Stimulated activated CD4-positive, alpha-beta T cell treated with anti-CD3 and anti-CD28 coated beads, Interleukin-1b, Interleukin-23, amount 100 ng/mL, for 48 hours (primary cell): ENCODE measurements at places on chromosomes 1 and 21.
A peak's percentile ranks its signal among the peaks of the same experiment; 100 is the strongest.

DNA sequence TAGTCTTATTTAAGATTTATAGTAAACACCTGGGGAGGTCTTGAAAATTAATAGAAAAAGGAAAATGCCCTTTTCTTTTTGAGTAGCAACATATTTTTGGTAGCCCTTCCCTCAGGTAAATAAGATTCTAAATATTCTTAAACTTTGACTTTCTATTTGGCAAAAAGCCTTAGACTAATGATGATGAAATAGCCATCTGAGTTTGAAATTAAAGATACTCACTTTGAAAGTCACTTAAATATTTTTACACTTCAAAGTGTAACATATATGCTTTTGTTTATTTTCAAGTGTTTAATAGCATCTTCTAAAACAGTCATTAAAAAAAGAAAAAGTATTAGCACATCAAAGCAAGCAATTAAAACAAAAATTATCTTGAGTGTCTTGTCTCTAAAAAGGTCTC lies 135.1 kb downstream of the NEK7 start:
- no peak for DNase-seq

- DNase-seq: no peak
Observed at GRCh38 chr21:35150562-35151226, 101.6 kb upstream of the RUNX1 start.

GRCh38 chr1:11028018-11028417 lies 15.6 kb downstream of the TARDBP start:
- DNase-seq: no peak

GRCh38 chr1:65264197-65264929 lies 45.0 kb upstream of the DNAJC6 start:
- DNase-seq: peak; percentile 7

- DNase-seq: no peak
Observed at GRCh38 chr1:222189218-222189617, 358.7 kb downstream of the HHIPL2 start.

GRCh38 chr21:37210130-37210529 lies 57.0 kb downstream of the VPS26C start:
- DNase-seq: no peak

DNA sequence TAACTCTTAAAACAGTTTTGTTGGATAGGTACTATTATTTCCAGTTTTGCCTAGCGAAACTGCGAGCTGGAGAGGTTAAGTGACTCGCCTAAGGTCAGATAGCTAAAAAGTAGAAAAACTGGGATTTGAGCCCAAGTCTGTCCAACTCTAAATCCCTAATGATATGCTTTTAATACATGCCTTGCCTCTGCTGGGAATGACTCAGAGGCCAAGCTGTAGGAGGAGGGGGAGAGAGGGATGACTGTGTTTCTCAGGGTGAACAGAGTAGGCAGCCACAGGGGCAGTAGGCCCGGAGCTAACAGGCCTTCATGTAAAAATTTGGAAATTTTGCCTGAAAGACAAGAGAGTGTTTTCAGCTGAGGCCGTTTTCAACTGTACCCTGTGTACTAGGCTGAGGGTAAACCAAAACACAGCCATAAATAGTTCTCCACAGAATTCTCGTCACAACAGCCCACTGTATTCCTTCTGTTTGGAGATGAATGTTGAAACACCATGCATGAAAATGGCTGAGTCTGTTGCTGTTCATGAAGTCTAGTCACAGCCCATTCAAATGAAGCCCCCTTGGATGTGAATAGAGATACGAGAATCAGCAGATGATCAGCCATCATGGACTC lies 107.5 kb upstream of the HOOK1 start:
- no peak for DNase-seq

DNA sequence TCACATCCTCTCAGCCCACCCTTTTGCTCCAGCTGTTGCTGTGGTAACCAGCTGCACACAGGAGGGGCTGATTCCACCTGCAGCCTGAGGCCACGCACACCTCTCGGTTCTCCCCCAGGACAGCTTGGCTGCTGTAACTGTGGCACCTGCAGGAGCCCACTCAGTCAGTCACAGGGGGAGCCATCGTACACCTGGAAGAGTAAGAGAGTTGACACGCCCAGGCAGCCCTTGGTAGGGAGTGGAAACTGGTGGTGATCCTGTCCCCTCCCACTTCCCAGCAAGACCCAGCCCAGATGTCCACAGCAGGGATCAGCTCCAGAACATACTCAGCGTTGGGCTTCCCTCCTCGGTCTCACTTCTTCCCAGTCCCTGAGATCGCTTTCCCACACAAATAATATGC lies 32.2 kb upstream of the BACE2 start:
- no peak for DNase-seq

- peak; percentile 23 for DNase-seq
Observed at GRCh38 chr1:15696956-15697521, 12.9 kb downstream of the PLEKHM2 start.

DNA sequence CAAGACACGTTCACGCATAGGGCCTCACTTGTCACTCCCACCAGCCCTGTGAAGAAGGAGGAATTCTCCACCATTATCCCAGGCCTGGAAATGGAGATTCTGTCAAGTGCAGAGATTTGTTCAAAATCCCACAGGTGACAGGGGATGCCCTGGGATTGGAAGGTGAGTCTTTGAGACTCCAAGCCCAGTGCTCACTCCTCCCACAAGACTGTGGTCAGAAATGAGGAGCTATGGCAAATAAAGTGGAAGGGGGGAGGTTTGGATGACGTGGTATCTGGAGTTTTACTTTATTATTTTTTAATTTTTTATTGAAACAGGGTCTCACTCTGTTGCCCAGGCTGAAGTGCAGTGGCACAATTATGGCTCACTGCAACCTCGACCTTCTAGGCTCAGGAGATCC lies 12.8 kb upstream of the FOXO6 start:
- DNase-seq: no peak

- DNase-seq: no peak
Observed at GRCh38 chr1:67208217-67208616, 42.0 kb downstream of the IL23R start.

DNA sequence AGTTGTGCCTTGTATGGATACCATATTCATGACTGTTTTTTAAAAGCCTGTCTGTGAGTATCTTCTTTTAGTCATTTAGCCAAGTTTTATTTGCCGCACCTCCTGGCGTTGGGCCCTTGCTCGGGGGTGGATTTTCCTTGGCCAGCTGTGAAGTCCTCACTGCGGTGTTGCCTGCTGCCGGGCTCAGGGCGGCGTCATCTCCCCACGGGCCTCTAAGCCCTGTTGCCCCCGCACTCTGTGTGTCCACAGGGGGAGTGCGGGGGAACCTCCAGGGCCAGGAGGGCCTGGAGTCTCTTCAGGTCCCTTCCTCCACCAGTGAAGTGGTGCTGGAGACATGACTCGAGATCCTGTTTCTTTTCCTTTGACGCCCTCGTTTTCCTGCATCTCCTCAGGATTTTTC lies 65.8 kb upstream of the DIP2A start:
- no peak for DNase-seq

DNA sequence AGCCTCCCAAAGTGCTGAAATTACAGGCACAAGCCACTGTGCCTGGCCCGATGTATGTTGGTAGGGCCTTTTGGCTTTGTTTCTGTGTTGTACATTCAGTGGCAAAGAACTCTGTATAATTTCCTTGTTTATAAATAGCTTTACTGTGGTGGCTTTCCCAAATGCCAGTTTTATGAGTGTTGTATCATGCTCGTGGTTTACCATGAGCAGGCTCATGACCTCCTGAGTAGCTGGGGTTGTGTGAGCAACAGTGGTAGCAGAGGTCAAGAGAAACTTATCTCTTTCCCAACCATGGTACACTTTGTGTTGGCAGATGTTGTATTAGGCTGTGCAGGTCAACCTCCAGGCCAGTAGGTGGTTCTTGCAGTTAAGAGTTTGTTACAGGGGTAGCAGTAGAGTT lies 420.4 kb upstream of the BEND5 start:
- DNase-seq: no peak

DNA sequence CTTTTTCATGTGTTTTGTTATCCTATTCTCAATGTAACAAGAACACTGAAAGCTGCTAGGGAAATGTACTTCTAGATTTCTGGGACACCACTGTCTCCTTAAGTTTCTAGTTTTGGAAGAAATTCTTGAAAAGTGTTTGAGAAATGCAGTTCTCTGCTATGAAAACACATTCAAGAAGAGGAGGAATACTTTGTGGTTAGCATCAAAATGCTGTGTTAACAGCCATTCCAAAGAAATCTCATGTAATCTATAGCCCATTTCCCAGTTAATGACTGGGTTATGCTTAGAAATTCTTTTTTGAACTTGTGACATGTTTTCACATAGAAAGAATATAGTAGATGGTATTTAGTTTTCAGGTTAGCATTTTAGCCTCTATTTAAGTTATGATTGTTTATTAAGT lies 6.0 kb downstream of the RAVER2 start:
- DNase-seq: no peak

GRCh38 chr1:15797614-15798390 lies 9.6 kb downstream of the UQCRHL start:
- no peak for DNase-seq

DNA sequence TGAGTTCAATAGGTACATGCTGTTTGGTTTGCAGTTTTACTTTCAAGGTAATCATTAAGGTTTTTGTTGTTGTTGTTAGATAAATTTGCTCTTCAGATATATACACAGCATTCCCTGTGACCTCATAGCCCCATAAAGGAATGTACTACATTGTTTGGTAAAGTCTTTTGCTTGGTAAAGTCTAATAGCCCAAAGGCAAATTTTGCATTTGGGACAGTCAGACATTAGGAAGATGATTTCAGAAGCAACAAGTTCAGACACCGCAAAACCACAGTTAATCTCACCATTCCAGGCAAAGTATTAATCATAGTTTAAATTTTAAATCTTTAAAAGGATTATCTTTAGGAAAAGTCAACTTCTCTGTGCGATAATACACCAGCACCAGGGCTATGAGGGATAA lies 32.6 kb upstream of the PYHIN1 start:
- no peak for DNase-seq

- DNase-seq: no peak
Observed at GRCh38 chr1:55124470-55124869, 85.1 kb downstream of the PCSK9 start.

DNA sequence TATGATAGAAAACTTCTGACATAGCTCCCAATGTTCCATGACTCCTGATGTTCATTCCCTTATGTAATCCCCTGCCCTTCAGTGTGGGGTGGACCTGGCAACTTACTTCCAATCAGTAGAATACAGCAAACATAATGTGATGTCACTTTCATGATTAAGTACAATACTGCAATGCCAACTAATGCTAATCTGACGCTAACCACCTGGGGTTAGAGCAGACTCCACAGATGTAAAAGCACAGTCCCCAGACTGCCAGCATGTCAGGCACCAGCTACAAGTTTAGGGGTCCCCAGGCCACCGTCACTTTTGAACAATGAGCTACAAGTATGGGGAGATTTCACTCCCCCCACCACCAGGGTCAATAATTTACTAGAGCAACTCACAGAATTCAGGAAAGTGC lies 32.3 kb upstream of the FBXO28 start:
- no peak for DNase-seq

- no peak for DNase-seq
Observed at GRCh38 chr1:248906753-248907661, 972 bp downstream of the PGBD2 start.

DNA sequence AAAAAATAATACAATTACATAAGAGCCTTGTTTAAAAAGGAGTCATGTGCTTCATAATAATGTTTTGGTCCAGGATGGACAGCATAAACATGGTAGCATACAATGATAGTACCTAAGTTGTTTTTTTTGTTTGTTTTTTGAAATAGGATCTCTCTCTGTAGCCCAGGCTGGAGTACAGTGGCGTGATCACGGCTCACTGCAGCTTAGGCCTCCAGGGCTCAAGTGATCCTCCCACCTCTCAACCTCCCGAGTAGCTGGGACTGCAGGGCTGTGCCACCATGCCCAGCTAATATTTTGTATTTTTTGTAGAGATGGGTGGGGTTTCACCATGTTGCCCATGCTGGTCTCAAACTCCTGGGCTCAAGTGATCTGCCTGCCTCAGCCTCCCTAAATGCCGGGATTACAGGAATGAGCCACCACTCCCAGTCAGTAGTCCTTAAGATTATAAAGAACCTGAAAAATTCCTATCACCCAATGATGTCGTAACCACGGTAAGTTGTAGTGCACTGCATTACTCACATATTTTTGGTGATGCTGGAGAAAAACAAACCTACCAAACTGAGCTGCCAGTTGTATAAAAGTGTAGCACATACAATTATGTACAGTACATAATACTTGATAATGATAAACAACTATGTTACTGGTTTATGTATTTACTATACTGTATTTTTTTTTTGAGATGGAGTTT lies 22.4 kb upstream of the RCOR3 start:
- DNase-seq: no peak

- DNase-seq: no peak
Observed at GRCh38 chr1:185568155-185569123, 165.8 kb upstream of the HMCN1 start.

DNA sequence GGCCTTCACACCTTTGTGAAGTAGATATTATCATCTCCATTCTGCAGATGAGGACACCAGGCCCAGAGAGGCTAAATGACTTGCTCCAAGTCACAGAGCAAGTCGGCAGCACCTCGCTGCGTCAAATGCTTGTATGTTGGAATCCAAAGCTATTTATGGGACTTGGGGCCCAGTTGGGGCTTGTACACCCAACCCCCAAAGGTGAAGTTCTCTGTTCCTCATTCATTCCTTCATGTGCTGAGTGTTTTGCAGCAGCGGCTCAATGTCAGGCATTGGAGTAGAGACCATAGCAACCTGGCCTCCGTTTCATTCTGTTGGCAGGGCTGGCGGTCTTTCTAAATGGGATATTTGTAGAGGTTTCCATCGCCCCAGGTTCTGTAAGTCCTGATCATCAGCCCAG lies 113.4 kb upstream of the SLC25A33 start:
- no peak for DNase-seq

DNA sequence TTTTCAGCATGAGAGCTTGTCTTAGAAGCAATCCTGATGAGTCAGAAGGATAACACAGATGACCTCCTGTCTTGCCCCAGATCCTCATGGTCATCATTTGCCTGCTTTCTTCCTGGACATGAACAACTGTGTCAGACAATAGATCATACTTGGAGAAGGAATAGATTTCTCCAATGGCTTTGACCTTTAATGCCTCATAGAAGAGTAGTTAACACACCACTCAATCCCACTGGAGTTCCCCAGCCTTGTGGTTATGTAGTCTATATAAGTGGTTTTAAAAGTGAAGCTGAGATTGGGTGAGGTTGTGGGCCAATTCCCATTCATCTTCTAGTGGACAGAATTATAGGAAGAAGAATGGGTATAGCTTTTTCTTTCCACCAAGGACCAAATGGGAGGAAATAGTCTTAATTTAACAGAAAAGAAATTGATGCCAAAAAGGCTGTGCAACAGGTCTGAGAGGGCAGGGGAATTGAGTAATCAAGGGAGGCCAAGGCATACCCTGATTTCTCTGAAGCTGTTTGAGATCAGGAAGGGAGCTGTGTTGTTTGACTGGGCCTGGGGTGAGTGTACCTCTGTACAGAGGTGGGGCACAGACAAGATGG lies 14.4 kb downstream of the PRCC start:
- DNase-seq: no peak

DNA sequence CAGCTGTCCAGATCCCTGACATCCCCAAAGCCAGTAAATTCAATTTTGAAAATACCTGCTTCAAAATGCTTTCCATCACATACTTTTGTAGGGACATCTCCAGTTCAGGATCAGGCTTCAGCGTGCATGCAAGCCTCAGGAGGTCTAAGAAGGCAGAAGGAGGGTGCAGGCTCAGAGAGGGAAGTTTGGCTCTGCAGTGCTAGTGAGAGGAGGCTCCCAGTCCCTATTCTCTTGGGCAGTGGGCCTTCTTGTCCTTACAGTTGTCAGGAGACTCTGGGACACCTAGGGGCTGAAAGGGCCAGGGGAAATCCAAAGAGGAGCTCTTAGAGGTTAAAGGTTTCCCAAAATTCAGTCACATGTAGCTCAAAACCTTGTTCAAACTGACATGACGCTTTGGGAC lies 20.1 kb downstream of the ADCY10 start:
- no peak for DNase-seq

- no peak for DNase-seq
Observed at GRCh38 chr1:40870135-40870728, 8.1 kb upstream of the CITED4 start.
